DMS153 (cell line): ENCODE measurements at places on chromosomes 13 and 19.

GRCh38 chr13:51541037-51541436 is 43.2 kb upstream of the WDFY2 start:
- no peak for DNase-seq

DNA sequence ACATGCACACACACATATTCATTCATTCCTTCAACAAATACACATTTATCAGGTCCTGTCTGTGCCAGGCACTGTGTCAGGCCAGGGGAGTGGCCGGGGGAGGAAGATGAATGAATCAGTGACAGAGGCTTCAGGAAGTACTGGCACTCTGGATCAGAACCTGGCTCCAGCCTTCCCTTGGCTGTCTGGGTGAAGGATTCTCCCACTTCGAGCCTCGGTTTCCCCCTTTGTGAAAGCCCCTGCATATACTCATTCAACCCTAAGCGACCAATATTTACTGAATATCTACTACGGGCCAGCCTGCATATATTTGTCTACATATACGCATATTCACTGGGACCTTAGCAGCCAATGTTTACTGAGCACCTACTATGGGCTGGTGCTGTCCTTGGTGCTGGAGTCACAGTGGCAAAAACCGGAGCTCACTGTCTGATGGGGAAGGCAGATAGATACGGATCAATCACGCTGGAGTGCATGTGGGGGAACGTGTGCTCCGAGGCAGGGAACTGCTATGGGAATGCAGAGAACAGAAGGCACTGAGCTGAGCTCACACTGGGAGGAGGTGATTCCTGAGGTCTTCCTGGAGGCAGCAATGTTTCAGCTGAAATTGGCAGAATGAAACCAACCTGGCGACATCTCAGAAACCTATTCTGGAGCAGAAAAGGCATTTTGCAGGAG is 636 bp upstream of the ZNF579 start:
- no peak for DNase-seq

- DNase-seq, result no peak
These were observed 3.3 kb downstream of the PCDH17 start for GRCh38 chr13:57634839-57635165.

GRCh38 chr19:10968527-10969135 is 7.8 kb downstream of the SMARCA4 start:
- DNase-seq, result no peak

- no peak for DNase-seq
These were observed 21.8 kb upstream of the SLC7A10 start for GRCh38 chr19:33247441-33247819.

DNA sequence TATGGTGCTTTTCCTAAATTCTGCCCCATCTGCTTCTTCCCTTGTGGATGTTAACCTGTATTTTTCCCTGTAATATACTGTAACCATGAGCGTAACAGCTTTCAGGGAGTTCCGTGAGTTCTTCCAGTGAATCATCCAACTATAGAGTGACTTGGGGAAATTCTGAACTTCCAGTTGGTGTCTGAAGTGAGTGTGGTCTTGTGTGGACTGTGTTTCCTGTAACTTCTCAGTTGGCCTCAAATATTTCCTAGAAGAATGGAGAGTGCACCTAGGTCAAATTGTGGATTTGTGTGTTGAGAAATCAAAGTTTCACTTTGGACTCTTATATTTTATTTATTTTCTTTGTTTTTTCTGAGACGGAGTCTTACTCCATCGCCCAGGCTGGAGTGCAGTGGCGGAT is 11.0 kb upstream of the ZNF766 start:
- DNase-seq, result no peak
